ENCODE measurements at places on chromosomes 4 and X.

DNA sequence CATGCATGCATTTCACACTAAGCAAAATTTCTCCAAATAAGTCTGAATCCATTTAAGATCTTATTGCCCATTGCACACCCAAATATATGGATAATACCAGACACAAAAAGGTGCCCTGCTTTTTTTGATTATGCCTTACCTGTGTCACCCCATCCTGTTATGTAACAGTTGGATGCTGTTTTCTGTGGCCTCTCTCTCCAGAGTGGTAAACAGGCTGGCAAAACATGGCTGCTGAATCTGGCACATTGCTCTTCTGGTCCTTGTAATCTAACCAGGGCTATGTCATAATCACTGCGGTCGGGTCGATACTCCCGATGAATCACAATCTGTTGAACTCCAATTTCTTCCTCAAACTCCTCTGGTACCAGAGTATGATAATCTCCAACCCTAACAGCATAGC, 70.1 kb downstream of the PRSS12 start:
- DNase-seq, result peak; percentile 66

DNA sequence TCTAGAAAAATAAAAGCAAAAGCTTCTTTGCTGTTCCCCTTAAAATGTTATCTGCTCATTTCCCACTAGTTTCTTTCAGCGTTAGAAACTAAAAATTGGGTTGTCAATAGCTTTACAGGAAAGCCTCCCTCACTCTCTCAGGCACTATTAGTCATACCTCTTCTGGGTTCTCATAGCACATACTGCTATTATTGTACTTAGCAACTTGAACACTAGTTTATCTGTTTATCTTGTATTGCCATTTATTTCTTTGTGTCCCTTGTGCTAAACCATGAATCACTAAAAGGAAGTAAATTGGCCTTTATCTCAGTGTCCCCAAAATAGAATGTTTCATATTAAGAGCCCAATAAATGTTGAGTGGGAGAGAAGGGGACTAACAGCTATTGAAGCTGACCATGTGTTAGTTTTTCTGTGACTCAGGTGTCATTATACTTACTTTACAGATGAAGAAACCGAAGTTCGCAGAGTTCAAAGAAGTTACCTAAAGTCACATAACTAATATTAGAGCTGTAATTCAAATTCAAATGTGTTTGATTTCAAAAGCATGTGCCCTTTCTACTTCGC, 124.8 kb upstream of the CITED1 start:
- DNase-seq, result no peak

DNA sequence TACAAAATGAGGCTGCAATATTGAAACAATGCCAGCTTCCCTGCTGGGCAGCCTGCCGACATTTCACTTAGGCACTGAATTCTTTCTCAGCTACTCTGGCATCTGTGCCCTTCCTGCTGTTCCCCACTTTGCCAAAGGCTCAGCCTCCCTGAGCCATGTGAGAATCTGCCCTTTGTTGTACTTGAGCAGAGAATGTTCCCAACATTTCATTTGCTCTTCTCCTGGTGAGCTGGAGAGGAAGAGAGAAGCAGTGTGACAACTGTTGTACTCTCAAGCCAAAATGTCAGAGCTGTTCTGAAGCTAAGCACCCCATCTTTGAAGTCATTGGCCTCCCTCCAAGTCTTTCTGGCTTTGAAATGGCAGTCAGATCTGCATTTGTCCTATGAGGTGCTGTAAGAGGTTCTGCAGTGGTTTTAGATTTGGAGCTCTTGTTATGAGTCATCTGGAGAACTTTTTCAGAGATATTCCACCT, 32.5 kb downstream of the LANCL3 start:
- DNase-seq, result no peak

- DNase-seq, result no peak
Measured at GRCh38 chr4:173703021-173703420, 173.0 kb upstream of the HAND2 start.

GRCh38 chr4:36385951-36386571, 104.6 kb downstream of the DTHD1 start:
- DNase-seq, result no peak

DNA sequence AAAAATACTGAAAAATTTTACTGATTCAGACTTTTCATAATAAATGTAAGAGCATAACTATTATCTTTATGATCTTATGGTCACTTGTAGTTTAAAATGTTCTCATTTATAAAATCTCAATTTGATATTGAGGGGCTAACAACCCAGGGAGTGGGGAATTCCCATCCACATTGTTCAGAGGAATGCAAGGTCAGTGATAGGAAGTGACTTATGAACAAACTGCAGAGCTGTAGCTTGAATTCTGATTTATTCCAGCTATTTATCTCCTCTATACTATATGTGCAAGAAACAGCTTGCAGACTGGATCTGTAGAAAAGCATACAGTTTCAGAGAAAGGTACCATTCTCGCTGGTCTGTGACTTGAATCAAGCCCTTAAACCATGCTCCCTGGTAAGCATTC, 61.6 kb downstream of the SEC24D start:
- no peak for DNase-seq

- DNase-seq, result no peak
Measured at GRCh38 chr4:95701500-95702170, 138.3 kb upstream of the PDHA2 start.

Measured in GM03348 (cell line).